ENCODE measurements at places on chromosomes 6 and 20.

GRCh38 chr6:8941577-8941976 lies 506.2 kb upstream of the SLC35B3 start:
- DNase-seq = no peak

- no peak for DNase-seq
Measured at GRCh38 chr6:156378853-156379252, 398.3 kb upstream of the ARID1B start.

- DNase-seq = no peak
Measured at GRCh38 chr6:16135066-16135465, 6.2 kb downstream of the MYLIP start.

- DNase-seq = no peak
Measured at GRCh38 chr20:3659492-3660261, 3.5 kb downstream of the GFRA4 start.

DNA sequence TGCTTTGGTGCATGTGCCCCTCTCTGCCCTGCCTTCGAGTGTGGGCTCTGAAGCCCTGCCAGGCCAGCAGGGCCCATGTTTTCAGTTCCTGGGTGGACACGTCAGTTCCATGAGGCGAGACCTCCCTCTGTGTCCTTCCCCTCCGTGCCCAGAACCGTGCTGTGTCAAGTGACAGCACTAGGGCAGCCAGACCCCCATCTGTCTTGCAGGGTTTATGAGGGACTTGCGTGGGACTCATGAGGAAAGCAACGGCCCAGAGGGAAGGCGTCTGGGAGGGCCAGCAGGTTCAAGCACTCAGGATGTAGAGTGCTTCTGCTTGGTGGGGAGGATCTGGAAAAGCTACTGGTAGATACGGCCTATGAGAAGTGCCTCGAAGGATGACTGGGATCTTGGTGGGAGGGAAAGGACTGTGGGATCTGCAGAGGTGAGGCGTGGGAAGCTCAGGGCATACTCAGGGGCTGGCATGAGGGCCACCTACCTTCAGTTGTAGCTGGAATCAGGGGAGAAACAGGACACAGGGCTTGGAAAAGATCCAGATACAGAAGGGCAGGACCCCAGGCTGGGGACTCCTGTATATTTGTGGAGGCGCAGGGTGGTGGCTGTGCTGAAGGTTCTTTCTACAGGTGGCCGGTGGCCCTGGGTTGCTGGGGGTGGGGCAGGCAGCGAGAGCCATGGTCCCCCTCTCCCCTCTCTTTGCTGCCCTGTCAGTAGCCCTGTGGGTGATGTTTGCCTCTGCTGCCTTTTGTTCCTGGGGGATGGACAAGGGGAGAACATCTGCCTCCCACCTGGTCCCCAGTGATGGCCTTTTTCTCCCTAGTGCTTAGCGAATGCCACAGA lies 5.5 kb downstream of the NPEPL1 start:
- no peak for DNase-seq

GRCh38 chr6:21836772-21837425 lies 243.3 kb downstream of the SOX4 start:
- DNase-seq = no peak

DNA sequence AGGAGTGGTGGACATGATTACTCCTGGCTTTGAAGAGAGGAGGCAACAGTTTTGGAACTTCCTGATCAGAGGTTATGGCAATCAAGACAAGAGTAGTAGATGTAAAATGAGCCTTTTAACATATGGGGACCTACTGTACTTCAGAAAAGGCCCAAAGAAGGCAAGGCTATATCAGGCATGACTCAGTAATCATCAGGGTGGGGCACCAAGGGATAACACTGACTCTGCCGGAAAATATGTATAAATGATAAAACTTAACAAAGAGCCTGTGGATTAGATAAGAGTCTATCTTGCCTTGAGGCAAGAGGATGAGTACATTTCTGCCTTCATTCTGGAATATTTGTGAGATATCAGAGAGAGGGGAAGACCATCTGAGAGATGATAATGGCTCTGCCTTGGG lies 1389.9 kb upstream of the MAP3K7 start:
- no peak for DNase-seq

DNA sequence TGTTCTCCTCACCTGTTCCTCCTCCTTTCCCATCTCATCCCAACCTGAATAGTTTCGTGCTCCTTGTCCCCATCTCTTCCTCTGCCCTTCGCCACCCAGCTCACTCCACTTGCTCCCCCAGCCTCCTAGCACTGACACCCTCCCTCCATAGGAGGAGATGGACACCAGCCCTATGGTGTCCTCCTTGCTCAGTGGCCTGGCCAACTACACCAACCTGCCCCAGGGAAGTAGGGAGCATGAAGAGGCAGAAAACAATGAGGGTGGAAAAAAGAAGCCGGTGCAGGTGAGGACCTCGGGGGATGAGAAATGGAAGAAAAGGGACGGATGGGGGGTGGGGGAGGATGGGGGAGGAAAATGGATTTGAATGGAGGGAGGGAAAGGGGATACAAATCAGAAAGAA lies 6.2 kb downstream of the SLC12A5 start:
- DNase-seq = no peak

DNA sequence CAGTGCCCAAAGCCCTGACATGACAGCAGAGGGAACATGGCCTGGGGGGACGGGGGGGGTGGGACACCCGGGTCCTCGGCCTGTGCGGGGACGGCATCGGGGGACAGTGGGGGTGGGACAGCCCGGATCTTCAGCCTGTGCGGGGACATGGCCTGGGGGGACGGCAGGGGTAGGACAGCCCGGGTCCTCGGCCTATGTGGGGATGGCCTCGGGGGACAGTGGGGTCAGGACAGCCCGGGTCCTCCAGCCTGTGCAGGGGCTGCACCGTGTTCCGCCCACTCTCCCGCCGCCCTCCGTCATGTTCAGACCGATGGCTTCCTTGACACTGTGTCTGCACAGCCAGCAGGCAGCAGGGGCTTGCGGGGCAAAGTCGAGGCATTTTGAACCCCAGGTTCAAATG lies 7.0 kb downstream of the BIRC7 start:
- no peak for DNase-seq

- no peak for DNase-seq
Measured at GRCh38 chr6:169222126-169222525, 31.5 kb downstream of the THBS2 start.

- DNase-seq = no peak
Measured at GRCh38 chr6:151317103-151317994, 74.0 kb downstream of the ZBTB2 start.

Data from erythroblast (primary cell).